GM19239 (cell line): ENCODE measurements at places on chromosomes 3 and 15.

DNA sequence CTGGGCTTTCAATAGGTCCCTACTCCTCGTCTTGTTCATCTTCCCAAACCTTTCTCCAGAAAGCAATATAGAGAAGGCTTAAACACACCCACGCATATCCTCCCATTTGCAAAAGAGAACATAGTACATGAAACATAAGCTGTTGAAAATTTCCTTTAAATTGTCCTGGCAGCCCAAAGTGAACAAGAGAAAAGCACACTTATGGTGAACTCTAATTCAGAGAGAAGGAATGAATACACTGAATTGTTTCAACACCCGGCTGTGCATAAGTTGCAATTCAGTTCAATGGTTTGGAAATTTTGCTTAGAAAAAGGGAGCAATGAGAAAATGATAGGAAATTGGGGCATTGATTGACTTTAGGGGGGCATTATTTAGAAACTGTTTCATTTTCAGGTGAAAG, 202.6 kb downstream of the TIGIT start:
- no peak for DNase-seq

DNA sequence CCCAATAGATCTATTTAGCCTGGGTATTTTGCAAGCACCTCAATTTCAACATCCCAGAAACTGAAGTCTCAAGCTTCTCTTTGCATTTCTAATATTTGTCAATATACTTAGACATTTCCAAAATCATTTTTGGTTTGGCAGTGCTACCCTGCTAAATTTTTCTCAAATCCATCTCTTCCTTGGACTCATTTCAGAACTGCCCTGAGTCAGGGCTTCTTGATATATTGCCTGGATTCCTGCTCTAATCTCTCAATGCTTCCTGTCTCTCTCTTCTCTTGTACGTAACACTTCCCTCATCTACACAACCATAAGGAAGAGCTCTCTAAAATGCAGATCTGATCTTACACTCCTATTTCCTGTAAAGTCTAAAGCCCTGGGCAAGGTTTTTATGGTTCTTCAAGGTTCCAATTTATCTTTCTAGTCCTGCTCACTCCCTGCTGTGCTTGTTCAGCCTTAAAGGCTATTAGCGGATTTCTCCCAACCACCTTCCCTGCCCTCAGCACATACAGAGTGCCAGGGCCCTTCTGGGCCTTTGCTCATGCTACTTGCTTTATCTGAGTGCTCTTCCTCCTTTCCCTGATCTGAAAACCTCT, 53.0 kb upstream of the MME start:
- no peak for DNase-seq

DNA sequence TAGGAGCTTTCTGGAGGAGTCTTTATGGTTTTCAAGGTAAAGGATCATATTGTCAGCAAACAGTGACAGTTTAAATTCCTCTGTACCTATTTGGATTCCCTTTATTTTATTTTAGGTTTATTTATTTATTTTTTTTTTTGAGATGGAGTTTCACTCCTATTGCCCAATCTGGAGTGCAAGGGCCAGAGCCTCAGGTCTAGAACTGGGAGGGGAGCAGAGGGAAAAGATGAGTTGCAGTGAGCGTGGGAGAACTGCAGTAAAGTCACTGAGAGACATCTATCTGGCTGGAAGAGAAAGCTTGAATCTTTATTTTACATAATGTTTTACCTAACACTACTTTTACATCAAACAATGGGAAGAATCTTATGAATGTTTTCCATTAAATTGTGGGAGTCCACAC, 49.5 kb upstream of the GK5 start:
- DNase-seq, result no peak

- peak; percentile 95 for DNase-seq
These were observed 862 bp upstream of the MAN2A2 start for GRCh38 chr15:90902040-90902839.

DNA sequence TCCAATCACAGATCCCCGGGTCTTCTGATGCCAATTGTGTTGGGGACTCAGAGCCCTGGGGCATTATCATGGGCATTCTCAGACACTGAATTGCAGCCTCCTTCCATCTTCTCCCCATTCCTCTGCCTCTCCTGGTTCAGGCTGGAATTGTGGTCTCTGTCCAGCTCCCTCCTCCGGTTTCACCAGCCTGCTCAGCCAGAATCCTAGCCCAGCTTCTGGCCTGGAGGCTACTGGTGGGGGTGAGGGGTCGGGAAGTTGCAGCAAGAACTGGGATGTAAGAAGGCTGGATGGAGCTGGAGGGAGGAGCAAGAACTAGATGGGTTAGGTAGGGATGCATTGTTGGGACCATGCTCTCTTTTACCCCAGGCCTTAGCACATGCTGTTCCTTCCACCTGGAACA, 53.5 kb downstream of the TLE3 start:
- DNase-seq, result no peak

DNA sequence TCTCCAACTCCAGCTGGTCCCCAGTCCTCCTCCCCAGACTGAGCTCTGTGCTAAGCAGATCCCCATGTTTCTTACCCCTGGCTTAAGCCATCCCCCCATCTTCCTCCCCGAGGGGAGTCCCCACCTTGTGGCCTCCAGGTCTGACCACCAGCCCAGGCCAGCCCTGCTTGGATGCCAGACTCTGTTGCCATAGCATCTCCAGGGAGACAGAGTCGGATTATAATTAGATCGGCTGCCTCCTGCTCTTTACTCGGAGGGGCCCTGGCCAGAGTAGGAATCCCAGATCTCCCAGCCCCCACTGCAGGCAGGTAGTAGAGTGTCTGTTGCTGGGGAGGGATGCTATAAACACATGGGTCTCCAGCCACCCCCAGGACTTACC, 2.4 kb downstream of the KLHDC8B start:
- no peak for DNase-seq

GRCh38 chr3:164883171-164883570, 195.1 kb downstream of the SI start:
- no peak for DNase-seq

- DNase-seq, result no peak
These were observed 110.4 kb downstream of the TMEM266 start for GRCh38 chr15:76169911-76170800.

DNA sequence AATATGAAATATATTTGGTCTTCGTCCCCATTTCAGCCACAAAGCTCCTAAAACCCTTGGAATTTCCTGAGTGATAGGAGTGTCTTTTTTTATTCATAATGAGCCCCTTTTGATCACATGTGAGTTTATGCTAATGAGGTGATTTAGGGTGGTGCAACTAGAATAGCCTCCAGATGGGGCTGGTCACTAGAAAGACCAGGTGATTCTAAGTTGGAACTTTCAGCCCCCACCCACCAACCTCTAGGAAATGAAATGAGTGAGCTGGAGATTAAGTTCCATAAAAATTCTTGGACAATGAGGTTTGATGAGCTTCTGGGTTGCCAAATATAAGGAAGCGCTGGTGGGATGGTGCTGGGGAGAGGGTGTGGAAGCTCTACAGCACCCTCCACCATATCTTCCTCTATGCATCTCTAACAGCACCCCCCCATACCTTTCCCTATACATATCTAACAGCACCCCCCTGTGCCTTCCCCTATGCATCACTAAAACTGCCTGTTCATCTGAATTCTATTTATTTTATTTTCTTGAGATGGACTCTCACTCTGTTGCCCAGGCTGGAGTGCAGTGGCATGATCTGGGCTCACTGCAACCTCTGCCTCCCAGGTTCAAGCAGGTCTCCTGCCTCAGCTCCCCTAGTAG, 2.1 kb upstream of the SMCO1 start:
- DNase-seq, result no peak

DNA sequence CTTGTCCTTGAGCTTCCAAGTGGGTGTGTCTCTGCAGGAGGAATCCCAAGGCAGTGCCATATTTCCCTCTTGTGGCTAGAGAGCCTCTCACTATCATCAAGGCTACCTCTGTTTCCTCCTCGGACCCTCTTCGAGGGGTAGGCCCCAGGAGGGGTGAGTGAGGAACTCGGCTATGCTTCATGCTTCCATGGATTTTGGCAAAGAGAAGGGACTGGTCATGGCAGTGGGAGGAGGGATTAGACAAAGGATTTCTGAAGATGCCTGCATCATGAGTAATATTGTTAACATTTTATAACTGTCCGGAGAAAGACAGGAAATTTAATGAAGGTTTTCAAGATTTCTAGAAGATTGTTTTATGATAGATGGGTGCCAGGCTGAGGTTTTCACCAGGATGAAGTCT, 241.5 kb downstream of the CLSTN2 start:
- DNase-seq, result no peak
